Activated CD4-positive, alpha-beta T cell treated with anti-CD3 and anti-CD28 coated beads, Interleukin-2, amount 50 U/mL, for 48 hours (primary cell): ENCODE measurements at places on chromosomes 2 and 18.

GRCh38 chr2:205210494-205210893 lies 471.8 kb upstream of the NRP2 start:
- DNase-seq = no peak

- no peak for DNase-seq
These were observed 1.5 kb downstream of the CAB39 start for GRCh38 chr2:230714136-230714480.

- DNase-seq = no peak
These were observed 38.2 kb downstream of the EFEMP1 start for GRCh38 chr2:55885127-55885943.

DNA sequence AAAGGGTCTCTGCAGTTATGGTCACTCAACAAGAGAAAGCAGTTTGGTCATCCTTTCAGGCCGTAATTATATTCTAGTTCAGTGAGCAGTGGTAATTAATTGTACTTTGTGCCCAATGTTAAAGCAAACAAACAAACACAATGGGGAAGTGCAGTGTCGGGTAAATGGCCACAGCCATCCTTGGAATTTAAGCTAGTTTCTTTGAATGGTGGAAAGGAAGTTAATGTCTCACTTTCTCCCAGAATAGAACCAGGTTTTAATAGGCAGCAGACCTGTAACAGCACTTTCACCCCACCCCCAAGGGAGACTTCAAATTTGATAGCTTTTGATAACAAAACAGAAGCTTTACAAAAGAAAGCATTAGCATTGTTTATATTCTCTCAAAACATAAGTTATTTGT lies 20.0 kb upstream of the ITGAV start:
- no peak for DNase-seq

DNA sequence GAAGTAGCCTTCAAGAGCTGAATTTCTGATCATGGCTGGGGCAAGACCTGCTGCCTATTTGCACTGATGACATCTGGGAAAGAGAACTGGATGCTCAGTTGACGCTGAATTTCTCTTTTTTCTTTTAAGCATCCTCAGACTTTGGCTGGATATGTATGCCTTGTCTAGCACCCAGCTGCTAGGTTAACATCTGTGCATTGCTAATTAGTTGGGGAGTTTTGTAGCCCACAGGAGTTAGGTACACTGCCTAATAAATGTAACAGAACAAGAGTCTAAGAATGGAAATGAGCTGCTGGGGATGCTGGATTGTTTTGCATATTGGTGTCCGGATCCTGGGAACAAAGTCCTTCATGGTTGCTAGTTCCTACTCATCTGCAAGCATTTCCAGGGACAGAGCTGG lies 40.9 kb upstream of the STPG4 start:
- DNase-seq = no peak

DNA sequence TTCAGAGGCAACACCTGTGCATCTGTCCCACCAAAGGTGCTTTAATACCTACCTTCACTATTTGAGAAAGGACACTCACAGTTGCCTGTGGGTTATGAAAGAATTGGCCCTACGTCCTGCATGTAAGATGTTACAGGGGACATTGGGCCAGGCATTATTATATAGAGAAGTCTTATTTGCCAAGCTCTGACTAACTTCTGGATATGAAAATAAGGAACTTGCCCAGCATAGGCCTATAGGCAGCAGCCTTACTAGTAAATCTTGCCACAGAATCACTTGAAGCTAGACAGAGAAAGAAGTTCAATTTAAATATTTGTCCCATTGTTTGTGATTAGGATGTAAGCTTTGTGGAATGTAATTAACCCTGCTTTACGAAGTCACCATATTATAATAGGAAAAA lies 41.7 kb downstream of the NLRC4 start:
- DNase-seq = no peak

DNA sequence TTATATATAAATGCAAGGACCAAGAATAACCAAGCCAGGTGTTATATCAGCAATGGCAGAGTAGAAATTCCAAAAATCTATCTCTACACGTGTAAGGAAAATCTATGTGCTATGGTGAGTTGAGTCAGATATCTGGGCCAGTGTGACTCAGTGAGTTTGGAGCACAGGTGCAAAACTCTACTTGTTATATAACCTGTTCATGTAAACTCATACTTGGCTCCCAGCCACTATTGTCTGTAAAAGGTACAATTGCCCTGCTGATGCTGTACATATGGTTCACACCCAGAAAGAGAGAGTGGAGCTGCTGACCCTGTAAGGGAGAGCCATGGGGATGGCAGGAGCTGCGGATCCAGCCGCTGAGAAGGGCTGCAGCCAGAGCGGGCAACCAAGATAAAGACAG lies 112.0 kb downstream of the TRABD2A start:
- DNase-seq = no peak

DNA sequence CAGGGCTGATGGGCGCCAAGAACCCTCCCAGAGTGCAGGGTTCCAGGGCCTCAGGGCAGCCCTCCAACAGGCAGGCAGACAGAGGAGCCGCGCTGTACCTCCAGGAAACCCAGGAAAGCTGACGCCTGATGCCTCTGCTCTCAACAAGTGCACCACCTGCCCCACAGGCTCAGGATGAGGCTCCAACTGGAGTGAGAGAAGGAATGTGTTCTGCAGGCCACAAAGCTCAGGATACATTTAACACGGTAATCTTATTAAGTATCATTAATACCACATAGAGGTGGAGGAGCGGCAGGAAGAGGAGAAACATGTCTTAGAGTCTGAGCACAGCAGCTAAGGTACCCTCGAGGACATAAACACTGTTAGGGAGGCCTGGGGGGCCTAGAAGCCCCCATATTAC lies 155.9 kb upstream of the CAPN13 start:
- DNase-seq = no peak

GRCh38 chr2:239354132-239354790 lies 46.6 kb downstream of the HDAC4 start:
- no peak for DNase-seq

DNA sequence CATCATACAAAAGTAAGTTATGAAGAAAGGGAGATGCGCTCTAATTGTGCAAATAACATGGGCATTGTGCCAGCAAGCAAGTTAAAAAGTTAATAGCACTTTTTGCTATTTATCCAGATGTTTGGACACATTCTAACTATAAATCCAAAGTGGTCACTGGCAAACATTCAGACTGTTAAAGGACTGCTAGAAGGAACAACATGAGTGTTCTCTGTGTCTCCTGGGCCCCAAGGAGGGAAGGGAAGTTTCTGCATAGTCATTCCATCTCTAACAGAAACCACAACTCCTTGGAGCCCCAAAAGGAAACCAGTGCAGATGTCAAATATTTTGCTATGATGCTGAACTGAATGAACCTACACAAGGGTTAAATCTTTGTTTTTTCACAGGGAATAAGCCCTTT lies 213.3 kb upstream of the HNRNPA3 start:
- no peak for DNase-seq

DNA sequence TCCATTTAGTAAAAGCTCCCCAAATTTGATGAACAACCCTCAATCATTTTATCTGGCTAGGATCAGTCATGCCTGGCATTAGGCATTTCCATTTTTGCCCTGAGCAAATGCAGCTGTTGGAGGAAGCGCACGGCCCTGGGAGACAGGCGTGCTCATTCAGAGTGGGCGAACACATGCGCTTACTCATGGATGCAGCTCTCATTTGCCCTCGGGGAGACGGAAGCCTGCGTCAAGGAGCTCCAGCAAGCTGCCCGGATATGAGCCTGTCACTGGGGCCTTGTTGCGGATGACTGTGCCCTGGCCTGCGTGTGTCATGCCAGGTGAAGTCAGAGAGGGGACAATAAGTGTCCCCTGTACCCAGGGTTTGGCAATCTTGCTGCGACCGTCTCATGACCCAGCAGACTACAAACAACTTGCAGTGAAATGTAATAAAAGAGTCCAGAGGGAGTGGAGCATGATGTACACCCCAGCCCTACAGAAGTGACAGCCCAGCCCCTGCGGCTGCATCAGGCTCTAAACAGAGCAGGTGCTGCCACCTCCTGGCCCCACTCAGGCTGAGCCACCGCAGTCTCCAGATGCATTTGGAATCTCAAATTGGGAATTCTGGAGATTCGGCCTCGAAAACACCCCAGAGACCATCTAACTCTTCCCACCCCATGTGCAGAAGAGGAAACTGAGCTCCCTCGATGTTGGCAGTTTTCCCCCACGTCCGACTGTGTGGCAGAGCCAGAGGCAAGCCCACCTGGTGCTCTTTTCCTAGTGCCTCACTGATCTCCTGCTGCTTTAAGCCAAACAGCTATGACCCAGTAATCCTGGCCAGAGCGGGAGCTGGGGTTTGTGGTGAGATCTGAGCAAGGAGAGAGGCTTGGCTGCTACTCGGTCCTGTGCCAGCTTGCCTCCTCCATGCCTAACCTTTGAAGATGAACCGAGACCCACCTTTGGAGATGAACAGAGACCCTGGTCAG lies 105.0 kb upstream of the ALK start:
- DNase-seq = peak; percentile 5

- DNase-seq = no peak
These were observed 600.9 kb upstream of the FAM98A start for GRCh38 chr2:34199971-34200370.

DNA sequence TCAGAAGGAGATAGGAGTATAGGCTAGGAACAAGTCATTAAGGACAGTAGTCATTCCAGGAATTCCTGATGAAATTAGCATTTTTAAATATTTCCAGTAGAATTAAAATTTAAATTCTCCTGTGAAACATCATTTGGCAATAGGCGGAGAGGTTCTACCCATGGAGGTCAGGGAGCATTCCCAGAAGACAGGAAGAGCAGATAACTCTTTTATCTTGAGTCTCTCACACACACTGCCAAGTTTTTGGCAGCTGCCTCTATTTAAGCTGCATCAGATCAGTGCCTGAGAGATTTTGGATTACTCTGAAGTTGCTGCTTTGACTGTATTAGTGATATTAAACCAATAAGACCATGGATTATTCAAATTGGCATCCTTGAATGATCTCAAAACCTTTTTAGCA lies 714.7 kb downstream of the EPHA4 start:
- DNase-seq = no peak

- DNase-seq = no peak
These were observed 13.7 kb downstream of the NCKAP1 start for GRCh38 chr2:183024339-183025095.

DNA sequence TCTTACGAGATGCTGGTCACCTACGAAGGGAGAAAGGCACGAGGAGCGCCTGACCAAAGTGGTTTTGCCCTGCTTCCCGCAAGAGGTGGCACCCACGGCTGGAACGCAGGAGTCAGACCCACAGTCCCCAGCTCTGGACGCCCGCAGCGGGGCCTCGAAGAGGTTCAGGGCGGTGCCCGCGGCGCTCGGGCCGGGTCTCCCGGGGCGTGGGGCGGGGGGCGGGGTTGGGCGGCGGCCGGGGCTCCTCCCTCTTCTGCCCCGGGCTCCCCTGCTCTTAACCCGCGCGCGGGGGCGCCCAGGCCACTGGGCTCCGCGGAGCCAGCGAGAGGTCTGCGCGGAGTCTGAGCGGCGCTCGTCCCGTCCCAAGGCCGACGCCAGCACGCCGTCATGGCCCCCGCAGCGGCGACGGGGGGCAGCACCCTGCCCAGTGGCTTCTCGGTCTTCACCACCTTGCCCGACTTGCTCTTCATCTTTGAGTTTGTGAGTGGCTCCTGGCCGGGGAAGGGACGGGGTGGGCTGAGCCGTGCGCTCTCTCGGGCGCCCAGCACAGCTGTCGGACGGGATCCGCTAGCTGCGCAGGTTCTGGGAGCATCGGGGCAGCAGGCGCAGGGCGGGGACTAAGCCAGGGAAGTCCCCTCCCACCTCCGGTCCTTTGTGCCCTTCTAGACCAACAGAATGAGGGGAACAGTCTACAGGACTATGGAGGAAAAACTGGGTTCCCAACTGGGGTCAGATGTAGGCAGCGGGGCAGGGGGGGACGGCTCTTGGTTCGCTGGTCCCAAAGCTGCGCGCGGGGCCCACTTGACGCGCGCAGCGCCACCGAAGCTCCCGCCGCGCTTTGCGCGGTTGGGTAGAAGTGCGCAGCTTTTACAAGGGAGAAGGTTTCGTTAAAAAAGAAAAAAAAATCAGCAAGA lies at the start of gene MAL:
Gene MAL, plus strand, starts transcription at position 303 of the 914 bp plus-strand sequence. Its CDS starts 85 bp downstream, at position 388.
- peak; percentile 78 for DNase-seq

DNA sequence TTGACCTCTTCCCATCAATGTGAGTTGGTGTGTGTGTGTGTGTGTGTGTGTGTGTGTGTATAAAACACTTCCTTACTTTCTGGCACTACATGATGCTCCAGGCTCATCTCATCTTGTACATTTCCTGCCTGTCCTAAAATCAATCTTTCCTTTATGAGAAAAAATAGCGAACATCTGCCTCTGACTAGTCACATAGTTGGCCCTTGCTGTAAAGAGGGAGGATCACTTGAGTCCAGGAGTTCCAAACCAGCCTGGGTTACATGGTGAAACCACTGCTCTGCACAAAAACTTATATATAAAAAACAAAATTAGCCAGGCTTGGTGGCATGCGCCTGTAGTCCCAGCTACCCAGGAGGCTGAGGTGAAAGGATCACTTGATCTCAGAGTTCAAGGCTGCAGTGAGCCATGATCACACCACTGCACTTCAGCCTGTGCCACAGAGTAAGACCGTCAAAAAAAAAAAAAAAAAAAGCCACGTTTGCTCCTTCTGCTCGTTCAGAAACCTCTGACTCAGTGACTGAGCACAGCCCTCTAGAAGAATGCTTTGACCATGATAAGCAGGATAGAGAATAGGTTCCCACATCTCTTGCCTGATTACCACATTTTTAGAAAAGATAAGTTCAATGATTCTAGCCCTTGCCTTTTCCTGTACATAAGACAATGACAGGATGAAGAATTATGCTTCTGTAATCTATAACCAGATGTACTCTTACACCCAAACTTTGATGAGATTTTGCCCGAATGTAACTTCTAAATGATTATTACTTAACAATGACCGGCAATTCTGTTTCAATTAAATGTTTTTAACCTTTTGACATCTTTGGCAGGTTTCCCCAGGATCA lies 45.2 kb upstream of the ST3GAL5 start:
- DNase-seq = no peak

DNA sequence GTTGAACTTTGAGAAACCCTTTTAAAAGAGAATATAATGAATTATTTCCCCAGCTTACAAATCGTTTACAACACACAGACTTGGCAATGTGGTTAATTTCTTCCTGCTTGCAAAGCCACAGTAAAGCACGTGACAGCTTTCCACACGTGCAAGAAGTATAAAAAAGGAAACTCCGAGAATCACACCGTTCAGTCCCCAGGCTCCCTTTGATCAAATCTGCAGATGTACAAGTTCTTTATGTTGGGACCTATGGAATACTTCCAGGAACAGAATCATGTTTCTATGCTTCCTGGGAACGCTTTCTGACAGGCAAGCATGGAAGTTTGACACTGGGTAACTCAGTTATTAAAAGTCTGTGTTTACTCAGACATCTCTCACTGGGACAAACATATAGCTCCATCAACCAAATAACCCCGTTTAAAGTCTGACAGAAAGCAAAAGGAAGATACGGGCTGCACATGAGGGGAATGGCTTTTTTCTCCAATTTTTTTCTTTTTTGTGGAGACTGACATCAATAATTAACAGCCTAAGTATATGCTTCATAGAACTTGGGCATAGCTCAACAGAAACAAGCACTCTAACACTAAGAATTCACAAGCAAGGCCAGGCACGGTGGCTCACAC lies 134.8 kb downstream of the EIPR1 start:
- DNase-seq = no peak

- no peak for DNase-seq
These were observed 45.0 kb upstream of the MGAT5 start for GRCh38 chr2:134208825-134209224.

- DNase-seq = no peak
These were observed 444.3 kb downstream of the RND3 start for GRCh38 chr2:150043172-150043500.
